NCI-H1105 (cell line): ENCODE measurements at places on chromosomes 3 and 15.

DNA sequence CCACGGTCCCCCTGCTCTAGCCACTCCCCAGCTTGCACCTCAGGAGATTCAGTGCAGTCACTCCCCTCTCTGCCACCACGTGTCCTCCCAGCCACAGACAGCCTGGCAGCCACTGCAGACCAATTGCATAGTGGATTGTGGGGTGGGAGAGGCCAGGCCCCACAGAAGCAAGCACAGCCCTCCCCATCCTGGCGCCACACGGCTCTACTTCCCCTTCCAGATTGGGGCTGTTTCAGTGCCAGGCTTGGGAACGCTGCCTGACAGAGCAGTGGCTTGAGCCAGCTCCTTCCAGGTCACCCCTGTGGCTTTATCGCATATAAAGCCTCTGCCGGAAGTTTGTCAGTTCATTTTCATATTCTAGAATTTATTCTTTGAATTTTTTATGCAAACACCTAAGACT lies 90.7 kb downstream of the TMEM266 start:
- no peak for DNase-seq

DNA sequence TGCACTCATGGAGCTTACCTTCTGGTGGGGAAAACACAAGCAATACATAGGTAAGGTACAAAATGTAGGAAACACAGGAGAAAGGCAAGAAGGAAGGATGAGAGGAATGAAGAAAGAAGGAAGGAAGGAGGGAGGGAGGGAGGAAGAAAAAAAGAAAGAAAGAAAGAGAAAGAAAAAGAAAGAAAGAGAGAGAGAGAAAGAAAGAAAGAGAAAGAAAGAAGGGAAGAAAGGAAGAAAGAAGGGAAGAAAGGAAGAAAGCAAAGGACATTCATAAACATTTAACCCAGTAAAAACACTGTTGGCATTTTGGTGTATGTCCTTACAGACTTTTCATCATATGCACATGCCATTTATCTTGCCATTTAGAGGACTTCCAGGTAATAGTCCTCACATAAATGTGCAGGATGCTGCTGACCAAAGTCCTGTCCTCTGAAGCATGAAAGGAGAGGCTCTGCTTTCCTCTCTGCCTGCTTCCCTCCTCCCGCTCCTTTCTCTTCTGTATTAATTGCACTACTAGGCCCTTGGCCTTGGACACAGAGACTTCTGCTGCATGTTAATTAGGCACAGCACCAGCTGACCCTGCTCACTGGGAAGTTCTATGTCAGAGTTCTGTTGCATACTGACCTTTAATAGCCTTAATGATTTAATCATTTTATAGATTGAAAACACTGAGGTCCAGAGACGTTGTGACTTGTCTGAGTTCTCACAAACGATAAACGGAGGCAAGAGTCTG lies 29.7 kb upstream of the NDUFB4 start:
- DNase-seq, result no peak

DNA sequence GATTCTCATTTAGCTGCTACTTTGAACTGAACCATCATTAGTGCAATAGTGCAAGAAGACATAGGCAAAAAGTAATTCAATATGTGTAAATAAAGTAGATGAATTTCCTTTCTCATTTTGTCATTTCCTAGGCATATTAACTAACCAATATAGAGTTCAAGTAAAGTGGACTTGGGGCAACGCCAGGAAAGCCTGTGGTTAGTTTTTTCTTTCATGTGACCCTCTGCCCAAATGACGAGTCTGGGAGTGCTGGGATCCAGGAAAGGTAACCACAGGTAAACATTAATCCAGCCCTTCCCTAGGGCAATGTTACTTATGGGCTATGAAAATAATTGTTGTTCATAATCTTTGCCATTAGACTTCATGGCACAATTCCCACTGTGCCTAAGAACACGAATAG lies 181.0 kb downstream of the VPS13C start:
- peak; percentile 95 for DNase-seq

DNA sequence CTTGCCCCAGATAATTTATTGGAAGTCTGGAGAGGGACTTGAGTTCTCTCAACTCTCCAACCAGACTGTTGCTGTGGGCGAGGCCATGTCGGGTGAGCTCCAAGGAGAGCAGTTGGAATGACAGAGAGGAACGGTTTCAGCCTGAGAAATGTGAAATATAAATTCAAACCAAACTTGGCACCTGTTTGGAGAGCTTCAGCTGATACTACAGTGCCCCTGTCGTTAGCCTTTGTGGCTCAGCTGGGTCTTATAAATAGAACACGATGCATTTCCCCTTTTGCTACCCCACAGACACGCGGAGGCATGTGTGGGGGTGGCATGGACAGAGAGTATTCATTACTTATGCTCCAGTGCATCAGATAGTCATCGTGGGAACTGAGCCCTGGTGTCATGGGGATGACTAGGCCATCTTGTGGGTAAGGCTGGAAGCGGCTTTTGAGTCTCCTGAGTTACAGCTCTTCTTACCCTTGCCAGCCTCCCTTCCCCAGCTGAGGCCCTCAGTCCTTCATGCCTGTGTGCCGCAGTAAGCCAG lies 15.6 kb downstream of the SMAD3 start:
- no peak for DNase-seq

- no peak for DNase-seq
Observed at GRCh38 chr15:45785897-45786296, 151.1 kb downstream of the SQOR start.

- no peak for DNase-seq
Observed at GRCh38 chr3:140225996-140226395, 291.0 kb downstream of the CLSTN2 start.

GRCh38 chr15:86647810-86648440 lies 568.3 kb downstream of the AGBL1 start:
- no peak for DNase-seq

DNA sequence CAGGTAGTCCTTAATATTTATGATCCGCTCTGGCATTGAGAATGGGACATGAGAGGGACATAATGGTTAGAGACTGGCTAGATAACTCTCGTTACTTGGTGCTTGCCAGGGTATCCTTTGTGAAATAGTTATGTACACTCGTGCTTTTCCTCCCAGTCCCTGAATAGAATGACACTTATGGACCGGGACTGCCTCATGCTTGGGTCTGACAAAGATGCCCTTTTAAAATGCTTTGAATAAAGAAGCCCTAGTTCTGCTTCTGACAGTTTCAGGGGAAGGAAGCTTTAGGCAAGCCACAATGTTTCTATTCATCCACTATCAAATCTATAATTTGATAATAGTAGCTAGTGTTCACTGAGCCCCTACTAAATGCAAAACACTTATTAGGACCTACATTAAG lies 29.4 kb downstream of the POLR2M start:
- DNase-seq, result no peak

DNA sequence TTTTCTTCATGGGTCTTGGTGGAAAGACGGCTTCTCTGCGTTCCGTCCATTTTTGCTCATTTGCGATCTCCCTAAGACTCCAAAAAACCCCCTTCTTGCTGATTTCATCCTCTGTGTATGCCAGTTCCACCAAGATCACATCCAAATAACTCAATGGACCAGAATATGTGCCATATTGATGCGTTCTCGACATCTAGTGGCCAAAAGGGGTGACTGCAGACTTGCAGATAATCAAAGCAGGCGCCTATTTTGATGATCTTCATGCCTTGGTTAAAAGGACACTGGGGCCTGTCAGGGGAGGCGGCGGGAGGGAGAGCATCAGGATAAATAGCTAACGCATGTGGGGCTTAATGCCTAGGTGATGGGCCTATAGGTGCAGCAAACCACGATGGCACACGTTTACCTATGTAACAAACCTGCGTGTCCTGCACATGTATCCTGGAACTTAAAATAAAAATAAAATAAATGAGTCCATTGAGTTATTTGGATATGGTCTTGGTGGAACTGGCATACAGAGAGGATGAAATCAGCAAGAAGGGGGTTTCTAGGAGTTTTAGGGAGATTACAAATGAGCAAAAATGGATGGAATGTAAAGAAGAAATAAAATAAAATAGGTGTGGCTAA lies 104.2 kb upstream of the RAD18 start:
- peak; percentile 7 for DNase-seq

GRCh38 chr15:94294556-94294955 lies 63.2 kb downstream of the MCTP2 start:
- DNase-seq, result no peak

- no peak for DNase-seq
Observed at GRCh38 chr3:152241142-152242017, 27.3 kb upstream of the MBNL1 start.

DNA sequence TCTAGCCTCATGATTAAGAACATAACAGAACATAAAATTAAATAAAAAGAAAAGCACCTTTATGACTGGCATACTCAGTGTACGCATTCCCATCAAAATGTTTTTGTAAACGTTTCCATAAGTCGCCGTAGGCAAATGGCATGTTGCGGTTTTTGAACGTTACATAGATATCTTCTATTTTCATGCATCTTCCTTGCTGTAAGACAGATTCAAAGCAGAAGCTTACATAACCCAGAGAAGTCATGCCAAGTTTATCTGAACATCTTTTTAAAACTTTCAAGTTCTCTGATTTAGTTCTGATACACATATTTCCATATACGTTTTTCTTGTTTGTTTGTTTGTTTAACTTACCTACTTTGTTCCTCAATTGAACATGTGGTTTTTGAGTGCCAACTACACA lies 388.6 kb downstream of the GABRG3 start:
- DNase-seq, result no peak

DNA sequence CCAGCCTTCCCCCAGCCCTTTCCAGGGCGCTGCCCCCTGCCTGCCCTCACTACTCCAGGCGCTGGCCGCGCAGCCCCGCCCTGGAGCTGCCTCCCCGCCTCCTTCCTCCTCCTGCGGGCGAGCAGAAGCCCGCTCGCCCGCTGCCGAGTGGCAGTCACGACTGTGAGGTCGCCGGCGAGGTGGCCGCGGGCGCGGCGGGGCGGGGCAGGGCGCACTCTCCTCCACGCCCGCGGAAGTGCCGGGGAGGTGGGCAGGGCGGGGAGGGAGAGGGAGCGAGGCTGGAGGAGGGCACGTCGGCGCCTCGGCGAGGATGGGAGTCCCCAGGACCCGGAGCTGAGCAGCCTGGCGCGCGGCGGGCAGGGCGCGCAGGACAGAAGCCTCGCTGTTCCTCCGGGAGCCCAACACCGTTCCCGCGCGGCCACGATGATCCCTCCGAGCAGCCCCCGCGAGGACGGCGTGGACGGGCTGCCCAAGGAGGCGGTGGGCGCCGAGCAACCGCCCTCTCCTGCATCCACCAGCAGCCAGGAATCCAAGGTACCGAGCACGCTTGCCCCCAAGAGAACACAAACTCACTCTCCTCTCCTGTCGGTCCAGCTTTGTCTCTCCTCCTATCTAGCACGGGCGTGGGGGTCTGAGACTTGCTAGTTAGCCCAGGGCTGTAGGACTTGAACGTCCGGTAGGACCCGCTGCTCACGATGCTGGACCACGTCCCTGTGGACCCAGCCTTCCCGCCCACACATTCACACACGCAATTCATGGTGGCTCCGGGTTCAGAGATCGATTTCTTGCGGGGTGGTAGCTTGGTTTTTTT lies at the start of gene STAC:
Gene STAC (plus strand): TSS at position 284 of the 811 bp plus-strand sequence. CDS start 140 bp downstream, at position 424.
- DNase-seq, result peak; percentile 21

- DNase-seq, result no peak
Observed at GRCh38 chr3:138786788-138787271, 47.9 kb downstream of the PIK3CB start.

DNA sequence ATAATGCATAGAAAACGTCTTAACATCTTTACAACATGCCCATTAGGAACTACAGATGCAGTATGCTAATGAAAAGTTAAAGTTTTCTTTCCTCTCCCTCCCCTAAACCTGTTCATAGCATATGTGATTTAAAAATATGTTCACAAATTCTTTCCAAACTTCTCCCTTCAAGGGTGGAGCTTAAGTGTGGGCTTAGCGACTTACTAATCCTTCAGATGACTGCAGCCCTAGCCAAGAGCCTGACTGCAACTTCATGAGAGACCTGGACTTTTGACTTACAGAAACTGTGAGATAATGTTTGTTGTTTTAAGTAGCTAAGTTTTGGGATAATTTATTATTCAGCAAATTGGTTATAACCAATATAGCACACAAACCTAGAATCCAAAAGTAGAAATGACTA lies 22.0 kb upstream of the ANXA2 start:
- no peak for DNase-seq

GRCh38 chr3:126104742-126105605 lies 21.1 kb upstream of the SLC41A3 start:
- no peak for DNase-seq
